ENCODE measurements at places on chromosomes 16 and 17.

- no peak for DNase-seq
Observed at GRCh38 chr17:38511150-38512108, 83.2 kb downstream of the ARHGAP23 start.

DNA sequence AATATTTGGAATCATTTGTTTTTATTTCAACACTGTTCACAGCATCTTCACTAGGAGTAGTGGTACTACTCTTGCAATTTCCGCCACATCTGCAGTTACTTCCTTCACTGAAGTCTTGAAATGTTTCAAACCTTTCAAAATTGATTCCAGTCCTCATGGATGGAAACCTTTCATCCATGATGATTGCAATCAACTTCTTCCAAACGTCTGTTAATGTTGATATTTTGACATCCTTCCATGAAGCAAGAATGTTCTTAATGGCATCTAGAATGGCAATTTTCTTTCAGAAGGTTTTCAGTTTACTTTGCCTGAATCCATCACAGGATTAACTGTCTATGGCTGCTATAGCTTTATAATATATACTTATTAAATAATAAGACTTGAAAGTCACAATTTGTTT, 736.8 kb upstream of the CA10 start:
- DNase-seq, result no peak

- no peak for DNase-seq
Observed at GRCh38 chr17:38898812-38899348, 26.5 kb upstream of the LASP1NB start.

DNA sequence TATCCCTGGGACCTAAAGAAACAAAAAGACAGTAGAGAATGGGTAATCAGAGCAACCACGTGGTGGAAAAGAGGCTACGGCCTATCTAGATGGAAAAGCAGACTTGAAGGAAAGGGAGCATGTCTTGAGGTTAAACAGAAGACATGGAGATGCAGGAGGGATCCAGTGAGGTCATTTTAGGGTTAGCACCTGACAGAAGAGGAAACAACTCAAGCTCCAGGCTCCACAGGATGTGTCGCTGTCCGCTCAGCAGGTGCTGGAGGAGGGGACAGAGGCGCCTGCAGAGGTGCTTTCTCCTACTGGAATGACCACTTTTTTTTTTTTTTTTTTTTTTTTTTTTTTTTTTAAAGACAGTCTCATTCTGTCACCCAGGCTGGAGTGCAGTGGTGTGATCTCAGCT, 47.5 kb upstream of the CLEC3A start:
- no peak for DNase-seq

GRCh38 chr17:693791-694638, 20.6 kb downstream of the VPS53 start:
- DNase-seq, result no peak

DNA sequence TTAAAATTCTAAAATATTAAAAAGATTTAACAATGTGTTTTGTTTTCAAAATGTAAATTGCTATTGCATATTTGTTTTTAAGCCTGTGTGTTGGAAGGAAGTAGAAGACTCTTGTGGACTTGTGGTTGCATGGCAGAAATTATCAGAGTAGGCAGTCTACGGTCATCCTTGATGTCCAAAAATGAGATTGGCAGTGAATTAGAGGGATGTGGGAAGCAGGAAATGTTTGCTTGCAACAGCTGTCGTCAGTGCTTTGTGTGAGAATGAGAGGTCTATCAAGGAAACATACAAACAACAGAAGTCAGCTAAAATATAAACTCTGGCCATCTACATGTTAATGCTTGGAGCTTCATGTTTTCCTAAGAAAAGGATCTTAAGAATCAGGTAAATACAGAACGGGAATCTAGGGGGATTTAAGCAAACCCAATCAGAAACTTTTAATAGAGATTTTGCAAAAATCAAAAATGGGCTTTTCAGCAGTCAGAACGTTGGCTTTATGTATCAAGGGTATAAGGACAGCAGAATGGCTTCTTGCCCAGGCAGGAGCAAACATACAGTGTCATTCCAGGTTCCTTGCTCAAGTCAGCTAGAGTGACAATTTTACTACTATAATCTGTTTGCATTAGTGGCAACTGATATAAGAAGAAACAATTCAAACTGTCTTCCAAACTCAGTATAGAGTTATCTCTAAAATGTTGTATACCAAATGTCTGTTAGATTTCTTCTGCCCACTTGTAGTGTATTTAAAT, 196.7 kb downstream of the CYB561 start:
- no peak for DNase-seq

GRCh38 chr16:714558-715476, at the start of gene METRN:
METRN (plus strand) TSS chr16:715118; CDS start chr16:715290, 172 bp downstream.
- DNase-seq, result peak; percentile 90

DNA sequence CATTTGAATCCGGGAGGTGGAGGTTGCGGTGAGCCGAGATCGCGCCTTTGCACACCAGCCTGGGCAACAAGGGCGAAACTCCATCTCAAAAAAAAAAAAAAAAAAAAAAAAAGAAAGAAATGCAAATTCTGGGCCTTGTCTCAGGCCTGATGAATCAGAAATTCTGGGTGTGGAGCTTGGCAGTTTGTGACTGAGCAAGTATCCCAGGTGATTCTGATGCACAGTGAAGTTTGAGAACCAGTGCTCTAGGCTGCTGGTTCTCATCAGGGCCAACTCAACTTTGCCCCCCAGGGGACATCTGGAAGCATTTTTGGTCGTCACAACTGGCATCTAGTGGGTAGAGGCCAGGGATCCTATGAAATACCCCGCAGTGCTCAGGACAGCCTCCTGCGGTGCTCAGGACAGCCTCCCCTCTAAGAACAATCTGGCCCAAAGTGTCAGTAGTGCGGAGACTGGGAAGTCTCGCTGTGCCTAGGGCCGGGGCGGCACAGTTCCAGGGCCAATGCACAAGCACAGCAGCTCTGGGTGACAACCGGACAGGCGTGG, 55.9 kb downstream of the SDK2 start:
- DNase-seq, result no peak

- DNase-seq, result no peak
Observed at GRCh38 chr17:76138234-76138895, 2.7 kb downstream of the FOXJ1 start.

GRCh38 chr17:80082403-80083135, 18.8 kb upstream of the GAA start:
- DNase-seq, result peak; percentile 74

- DNase-seq, result no peak
Observed at GRCh38 chr17:33687831-33688230, 394.7 kb upstream of the ASIC2 start.

- peak; percentile 67 for DNase-seq
Observed at GRCh38 chr17:2940352-2940751, 123.1 kb downstream of the OR1D5 start.

- no peak for DNase-seq
Observed at GRCh38 chr17:14833201-14833785, 431.8 kb downstream of the PMP22 start.

DNA sequence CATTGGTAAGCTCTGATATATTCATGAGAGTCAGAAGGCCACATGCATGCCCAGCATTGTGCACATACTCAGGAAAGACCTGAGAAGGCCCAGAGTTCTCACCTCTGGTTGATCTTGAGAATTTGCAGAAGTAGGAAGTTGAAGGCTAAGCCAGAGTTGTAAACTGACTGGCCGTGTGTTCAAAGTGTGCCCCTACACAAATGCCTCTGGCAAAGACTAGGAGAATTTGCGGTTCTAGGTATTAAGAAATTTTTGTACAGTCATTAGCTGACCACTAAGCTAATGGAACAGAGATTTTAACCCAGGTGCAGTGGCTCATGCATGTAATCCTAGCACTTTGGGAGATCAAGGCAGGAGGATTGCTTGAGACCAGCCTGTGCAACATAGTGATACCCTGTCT, 25.0 kb downstream of the FBXL20 start:
- DNase-seq, result no peak

DNA sequence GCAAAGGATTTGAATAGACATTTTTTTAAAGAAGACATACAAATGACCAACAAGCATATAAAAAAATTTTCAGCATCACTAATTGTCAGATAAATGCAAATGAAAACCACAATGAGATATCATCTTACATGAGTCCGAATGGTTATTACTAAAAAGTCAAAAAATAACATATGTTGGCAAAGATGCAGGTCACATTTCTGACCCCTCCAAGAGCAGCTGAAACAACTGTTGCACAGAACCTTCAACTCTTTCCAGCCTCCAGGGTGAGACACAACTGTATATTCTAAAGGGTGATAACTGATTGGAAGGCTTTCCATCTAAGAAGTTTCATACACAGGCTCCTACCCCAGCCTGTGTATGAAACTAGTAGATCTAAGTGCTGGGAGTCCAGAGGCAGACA, 51.9 kb downstream of the SLFN5 start:
- no peak for DNase-seq

GRCh38 chr17:82154881-82155331, 56.9 kb upstream of the FASN start:
- DNase-seq, result no peak

DNA sequence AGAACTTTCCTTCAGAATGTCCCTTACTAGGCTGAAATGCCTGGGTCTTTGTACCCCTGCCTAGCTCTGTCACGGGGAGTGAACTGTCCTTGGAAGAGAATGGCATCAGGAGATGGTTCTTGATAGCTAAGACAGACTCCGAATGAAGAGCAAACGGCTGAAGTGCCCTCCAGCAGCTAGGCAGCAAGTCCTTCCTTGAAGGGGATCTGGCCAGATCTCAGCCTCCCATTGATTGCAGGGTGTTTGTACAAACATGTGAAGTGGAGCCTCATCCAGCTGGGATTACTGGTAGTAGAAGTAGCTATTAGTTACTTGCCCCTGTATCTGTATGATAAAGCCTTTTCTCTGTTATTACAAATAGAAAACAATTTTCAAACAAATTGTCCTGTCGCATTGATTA, 30.9 kb downstream of the LRRC36 start:
- no peak for DNase-seq

- no peak for DNase-seq
Observed at GRCh38 chr16:9060225-9060624, 31.2 kb upstream of the HAPSTR1 start.

DNA sequence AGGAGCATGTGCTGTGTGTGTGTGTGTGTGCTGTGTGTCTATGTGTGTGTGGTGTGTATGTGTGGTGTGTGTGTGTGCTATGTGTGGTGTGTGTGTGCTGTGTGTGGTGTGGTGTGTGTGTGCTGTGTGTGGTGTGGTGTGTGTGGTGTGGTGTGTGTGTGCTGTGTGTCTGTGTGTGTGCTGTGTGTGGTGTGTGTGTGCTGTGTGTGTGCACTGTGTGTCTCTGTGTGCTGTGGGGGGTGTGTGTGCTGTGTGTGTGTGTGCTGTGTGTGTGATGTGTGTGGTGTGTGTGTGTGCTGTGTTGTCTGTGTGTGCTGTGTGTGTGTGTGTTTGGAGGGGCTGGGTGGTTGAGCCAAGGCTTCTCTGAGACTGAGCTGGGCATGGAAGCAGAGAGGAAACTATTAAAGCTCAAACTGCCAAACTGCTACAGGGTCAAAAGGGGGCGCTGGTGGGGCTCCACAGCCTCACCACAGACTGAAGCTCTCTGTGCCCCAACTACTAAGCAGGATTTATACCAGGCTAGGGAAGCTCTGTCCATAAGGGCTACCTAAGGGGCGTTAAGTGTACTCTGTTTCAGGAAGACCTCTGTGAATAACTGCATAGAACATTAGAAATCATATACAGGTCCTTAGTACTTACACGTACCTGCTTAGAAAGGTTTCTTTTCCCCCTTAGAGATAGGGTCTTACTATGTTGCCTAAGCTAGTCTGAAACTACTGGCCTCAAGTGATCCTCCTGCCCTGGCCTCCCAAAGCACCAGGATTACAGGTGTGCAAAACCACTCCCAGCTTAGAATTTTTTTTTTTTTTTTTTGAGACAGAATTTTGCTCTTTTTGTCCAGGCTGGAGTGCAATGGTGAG, 27.8 kb upstream of the GHDC start:
- DNase-seq, result no peak

- no peak for DNase-seq
Observed at GRCh38 chr17:68288375-68288774, 2.6 kb downstream of the SLC16A6 start.
